ENCODE measurements at places on chromosomes 7 and 10. TPM values are rescaled to one million over a fixed set of nuclear protein-coding genes. Genes with fewer than 3 reads are reported as not detected.
A peak's percentile ranks its signal among the peaks of the same experiment; 100 is the strongest.

The CAMK2B gene
- 0.18 TPM for total RNA-seq

- no peak for DNase-seq
These were observed 19.1 kb downstream of the SH3PXD2A start for GRCh38 chr10:103836273-103836672.

DNA sequence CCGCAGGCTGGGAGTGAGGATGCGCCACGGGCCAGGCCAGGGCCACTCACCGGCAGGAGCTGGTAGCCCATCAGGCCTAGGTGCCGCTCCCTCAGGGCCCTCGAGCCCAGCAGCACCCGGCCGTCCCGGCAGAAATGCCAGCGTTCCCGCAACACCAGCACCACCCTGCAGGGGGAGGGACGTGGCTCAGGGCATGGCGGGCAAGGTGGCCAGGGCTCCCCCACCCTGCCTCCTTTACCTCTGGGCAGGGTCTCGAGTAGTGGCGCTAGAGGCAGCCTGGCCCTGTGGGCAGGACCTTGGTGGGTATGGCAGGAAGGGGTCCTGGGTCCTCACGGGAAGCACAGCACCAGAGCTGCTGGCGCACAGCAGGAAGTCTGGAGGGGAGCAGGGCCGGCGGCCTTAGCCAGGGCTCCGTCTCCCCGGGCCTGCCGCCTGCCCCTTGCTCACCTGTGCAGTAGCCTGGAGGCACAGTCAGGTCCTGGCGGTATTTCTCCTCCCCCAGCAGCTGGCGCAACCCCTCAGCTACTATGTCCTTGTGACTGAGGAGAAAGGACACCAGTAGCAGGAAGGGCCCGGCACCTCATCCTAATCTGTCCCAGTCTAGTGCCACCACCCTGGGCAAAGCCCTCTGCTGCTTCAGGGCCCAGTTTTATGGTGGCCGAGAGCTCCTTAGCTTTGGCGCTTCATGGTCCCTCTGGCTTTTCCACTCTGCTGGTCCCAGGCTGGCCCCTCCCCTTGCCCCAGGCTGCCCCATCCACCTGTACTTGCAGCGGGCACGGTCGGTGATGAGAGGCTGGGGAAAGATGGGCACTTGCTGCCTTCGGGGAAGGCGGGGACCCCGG is 3.5 kb downstream of the FASTK start:
- DNase-seq = no peak

GRCh38 chr7:74625446-74625845 is 32.1 kb upstream of the GTF2I start:
- DNase-seq = peak; percentile 67

- no peak for DNase-seq
These were observed 30.6 kb upstream of the DLD start for GRCh38 chr7:107860279-107860961.

GRCh38 chr10:30850776-30851175 is 180.9 kb downstream of the ZNF438 start:
- no peak for DNase-seq

DNA sequence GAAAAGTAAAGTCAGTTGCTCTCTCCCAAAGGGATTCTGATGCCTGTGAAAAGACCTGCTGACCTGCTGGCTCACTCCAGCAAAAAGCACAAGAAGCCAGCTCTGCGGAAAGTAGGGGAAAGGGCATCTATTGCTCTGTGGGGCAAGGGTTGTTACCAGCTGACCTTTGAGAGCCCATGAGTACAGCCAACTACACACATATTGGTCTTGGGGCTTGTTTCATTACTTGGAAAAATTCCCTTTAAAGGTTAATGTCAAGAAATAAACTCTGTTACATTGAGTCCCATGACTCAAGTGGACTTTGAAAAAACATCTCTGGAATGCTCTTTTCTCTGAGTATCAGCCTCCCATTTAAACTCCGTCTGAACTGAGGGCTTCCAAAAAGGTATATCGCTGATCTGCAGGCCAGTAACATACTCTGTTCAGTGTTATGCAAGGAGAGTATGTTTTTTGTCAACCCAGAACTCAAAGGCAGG is 53.2 kb downstream of the PANK1 start:
- peak; percentile 32 for DNase-seq

- peak; percentile 35 for DNase-seq
These were observed 181.3 kb downstream of the SDK1 start for GRCh38 chr7:3482147-3482921.

Data from IMR-90 (cell line).